ENCODE measurements at places on chromosomes 3 and 15.

DNA sequence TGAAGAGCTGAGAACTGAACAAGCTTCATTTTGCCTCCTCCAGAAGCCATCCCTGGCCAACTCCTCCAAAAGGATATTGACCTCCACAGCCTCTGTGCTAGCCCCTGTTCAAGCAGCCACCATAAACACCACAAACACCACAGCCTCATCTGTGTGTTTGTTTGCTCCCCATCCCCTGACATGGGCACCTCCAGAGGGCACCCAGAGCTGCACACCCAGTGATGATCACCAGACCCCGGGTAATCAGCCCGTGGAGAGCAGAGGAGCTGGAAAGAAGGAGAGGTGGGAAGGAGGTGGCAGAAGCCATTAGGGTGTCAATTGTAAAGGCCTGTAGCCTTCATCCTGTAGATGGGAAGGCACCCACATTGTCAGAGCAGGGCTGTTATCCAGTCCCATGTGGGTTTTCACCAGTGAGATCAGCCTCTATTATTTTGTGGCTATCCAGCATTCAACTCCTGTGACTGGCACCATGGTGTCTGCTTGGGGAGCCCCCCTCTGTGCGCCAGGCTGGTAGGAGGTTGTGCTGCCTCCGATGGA lies 6.8 kb upstream of the WNT7A start:
- DNase-seq, result no peak

GRCh38 chr3:74267131-74267530 lies 347.3 kb downstream of the CNTN3 start:
- no peak for DNase-seq

DNA sequence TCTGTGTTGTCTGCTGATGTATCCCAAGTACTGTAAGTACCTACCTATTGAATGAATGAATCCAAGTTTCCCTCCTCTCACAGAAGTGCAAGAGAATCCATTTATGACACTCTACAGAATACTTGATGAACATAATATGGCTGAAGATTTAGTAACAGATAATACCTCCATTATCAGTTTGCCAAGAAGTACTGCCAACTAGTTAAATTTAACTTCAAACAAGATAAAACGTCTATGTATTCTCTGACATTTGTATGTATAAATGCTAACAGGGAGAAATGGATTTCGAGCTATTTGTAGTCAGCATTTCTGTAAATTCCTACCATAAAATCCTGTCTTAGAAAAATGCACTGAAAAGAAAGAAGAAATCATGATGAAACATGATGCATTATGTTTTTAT lies 217.6 kb downstream of the STT3B start:
- no peak for DNase-seq

GRCh38 chr3:64685800-64686445 lies 1.9 kb downstream of the ADAMTS9 start:
- DNase-seq, result peak; percentile 72

DNA sequence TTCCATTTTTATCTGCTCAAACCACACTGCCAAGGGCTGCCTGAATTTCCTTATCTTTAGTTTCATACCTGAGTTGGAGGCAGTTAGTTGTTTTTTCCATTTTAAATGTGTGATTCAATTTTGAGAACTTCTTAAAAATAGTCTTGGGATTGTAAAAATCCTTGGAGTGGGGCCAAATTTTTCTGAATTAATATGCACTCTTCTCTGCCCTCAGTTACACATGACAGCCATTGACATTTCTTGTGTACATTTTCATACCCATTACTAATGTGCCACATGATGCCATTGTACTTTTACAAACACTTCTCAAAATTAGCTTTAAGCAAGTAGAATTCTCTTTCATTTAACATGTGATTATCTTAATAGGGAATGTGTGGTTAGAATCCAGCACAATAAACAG lies 141.7 kb downstream of the C3orf38 start:
- no peak for DNase-seq

DNA sequence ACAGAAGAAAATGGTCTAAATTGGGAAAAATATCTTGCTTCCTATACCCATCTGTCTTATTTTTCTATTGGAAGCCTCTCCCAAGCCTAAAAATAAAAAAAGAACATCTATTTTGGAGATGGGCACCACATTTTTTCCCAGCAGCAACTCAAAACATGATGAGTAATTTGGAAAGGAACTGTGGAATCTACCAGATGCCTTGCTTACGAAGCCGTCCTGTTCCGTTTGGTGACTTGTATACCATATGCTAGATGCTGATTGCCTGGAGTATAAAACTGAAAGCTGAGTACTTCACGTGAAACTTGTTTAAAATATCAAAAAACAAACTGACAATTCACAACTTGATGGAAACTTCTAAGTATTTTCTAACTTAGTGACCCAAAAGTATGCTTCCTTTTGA lies 491.0 kb downstream of the ROBO2 start:
- DNase-seq, result no peak

DNA sequence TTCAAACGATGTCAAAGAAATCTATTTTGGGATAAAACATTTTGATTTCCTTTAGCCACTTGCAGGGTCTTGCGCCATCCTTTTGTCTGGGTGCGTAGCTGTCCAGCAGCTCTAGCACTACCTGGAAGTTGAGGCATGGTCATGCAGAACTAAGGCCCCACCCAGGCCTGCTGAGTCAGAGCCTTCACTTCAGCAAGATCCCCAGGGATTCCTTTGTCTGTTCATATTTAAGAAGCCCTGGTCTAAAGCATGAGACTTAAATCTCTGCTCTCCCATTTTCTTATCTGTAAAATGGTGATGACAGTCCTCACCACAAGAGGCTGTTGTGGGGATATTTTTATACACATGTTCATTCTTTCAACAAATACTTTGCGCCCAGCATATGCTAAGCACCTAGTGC lies 99.0 kb upstream of the CTDSPL start:
- no peak for DNase-seq

DNA sequence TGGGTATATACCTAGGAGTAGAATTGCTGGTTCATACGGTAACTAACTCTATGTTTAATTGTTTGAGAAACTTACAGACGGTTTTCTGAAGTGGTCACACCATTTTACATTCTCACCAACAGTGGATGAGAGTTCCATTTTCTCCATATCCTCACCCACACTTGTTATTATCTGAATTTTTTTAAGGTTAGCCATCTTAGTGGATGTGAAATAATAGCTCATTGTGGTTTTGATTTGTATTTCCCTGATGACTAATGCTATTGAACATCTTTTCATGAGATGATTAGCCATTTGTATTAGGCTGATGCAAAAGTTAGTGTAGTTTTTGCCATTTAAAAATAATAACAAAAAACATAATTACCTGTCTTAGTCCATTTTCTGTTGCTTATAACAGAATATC lies 18.6 kb downstream of the CSTA start:
- no peak for DNase-seq

GRCh38 chr15:98657721-98658120 lies 9.4 kb downstream of the IGF1R start:
- DNase-seq, result no peak

- no peak for DNase-seq
Measured at GRCh38 chr3:13689373-13690260, 140.7 kb downstream of the FBLN2 start.

DNA sequence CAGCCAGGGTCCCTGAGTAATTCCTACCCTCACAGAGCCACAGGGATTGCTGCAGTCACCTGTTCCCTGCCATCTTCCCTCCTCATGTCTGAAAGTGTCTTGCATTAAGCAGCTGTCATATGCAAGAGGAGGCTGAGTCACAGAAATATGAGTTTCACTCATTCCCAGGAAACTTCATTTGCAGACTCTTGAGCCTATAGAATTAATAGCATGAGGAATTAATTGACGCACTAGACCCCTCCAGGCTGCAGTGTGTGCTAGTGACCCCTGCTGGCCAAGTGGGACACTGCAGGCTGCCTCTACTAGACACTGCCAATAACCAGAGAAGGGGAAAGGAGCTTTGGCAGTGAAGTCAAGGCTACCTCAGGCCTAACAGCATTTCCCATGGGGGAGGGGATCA lies 50.6 kb upstream of the SLC6A1 start:
- no peak for DNase-seq

- no peak for DNase-seq
Measured at GRCh38 chr15:36673987-36674386, 94.6 kb downstream of the CDIN1 start.

- no peak for DNase-seq
Measured at GRCh38 chr15:29115093-29115991, 154.3 kb downstream of the NSMCE3 start.

All from putamen (tissue), 1 donor.